ENCODE measurements at places on chromosomes 12 and 14.

DNA sequence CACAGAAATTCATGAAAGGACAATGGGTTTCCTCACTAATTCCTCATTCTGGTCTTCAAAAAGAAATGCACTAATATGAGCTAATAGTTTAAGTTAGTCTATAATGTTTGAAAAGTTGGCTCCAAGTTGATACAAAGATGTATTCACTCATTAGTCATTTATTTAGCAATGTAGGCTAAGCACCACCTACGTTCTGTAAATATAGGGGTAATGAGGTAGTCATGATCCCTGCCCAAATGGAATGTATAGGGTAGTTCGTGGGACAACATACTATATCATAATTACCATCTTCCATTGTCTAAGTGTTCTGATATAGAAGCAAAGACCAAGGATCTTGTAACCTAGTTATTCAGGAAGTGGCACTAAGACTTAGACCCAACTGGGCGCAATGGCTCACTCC, 86.5 kb downstream of the DIO2 start:
- DNase-seq, result no peak

DNA sequence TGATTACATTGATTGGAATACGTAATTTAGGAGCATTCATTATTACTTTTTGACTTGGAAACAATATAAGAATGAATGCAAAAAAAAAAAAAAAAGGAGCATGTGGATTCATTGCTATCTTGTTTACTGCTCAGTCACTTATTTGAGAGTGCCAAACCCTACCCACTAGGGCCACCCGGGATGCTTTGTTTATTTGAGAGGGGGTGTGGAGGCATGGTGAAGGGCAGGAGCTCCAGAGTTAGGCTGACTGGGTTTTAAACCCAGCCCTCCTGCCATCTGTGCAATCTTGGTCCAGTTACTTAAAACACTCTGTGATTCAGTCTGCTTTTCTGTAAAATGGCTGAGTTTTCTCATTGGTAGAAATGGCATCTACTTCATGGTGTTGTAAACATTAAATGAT, 195.2 kb downstream of the RAD51B start:
- DNase-seq, result no peak

DNA sequence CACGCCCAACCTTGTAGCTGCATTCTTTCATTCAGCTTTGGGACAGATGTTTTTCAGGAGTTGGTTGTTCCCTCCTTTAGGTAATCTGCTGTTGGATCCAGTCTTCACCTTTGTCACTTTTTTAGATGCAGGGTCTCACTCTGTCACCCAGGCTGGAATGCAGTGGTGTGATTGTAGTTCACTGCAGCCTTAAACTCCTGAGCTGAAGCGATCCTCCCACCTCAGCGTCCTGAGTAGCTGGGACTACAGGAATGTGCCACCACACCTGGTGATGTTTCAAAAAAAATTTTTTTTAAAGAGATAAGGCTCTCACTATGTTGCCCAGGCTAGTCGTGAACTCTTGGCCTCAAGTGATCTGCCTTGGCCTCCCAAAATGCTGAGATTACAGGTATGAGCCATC, 164.3 kb downstream of the KTN1 start:
- DNase-seq, result no peak

GRCh38 chr12:21558100-21558679, 32.1 kb downstream of the SPX start:
- DNase-seq, result no peak

DNA sequence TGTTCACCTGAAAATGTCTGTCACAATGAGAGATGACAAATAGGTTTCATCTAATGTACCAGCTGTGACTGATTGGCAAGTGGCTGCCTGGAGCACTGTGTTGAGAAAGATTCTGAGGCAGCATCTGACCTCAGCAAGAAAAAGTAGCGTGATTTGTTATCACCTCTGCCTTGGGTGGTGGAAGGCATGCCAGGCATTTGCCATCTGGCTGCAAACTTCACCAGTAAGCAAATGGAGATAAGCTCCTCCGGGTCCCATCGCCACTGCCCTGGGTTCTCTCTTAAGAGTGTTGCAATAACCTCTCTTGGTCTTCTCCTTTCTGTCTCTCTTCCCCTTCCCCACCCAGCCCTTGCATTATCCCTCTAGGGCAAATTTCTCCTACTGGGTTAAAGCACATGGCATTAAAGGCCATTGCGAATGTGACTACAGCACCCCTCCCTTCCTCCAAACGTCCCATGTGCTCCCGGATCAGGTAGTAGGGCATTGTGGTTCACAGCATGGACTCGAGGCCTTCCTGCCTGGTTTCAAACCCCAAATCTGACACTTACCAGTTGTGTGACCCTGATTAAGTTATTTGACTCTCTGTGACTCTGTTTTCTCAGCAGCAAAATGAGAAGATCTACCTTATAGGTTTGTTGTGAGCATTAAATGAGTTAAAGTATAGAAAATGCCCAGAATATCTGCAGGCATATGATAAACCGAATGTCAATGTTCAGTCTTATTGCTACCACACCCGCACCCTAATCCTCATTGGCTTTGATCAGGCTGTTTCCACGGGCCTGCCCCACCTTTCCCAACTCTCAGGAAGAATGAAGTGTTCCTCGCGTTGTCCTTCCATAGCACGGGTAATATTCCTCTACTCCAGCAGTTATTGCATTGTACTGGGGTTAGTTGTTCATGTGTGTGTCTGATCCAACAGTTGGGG, 8.2 kb upstream of the LGALS3 start:
- no peak for DNase-seq

GRCh38 chr12:13163868-13164635, 32.5 kb upstream of the EMP1 start:
- DNase-seq, result no peak

DNA sequence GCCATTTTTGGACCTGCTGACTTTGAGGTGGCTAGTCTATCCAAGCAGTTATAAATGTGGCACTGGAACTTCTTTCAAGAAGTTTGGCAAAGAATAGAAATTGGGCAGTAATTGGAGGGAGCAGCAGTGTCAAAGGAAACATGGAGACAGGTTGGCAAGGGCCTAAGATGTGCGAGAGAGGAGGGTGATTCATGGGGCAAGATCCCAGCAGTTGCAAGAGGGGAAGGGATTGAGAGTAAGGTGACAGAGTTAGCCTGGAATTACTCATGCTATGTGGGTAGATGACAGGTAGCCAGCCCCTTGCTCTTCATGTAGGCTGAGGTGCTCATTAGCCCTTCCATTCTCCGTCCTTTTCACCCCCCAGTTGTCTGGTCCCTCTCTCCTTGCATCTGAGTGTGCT, 42.2 kb downstream of the FBXL14 start:
- DNase-seq, result no peak

DNA sequence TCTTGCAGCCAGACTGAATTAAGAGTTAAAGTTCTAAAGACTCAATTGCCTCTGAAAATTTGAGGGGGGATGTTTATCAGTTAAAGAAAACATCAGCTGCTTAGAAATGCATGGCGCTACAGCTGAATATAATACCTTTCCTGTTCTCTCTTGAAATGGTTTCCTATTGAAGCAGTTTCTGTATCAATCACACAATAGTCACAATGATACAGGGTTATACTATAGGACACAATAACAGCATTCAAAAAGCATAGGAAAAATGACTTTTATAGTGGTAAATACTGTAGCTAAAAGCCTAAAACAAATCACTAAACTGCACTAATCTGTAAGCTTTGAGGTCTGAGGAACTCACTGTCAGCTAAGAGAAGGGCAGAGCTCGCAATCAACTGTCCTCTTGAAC, 15.2 kb downstream of the MDGA2 start:
- DNase-seq, result no peak

GRCh38 chr14:96409701-96410100, 17.8 kb downstream of the AK7 start:
- DNase-seq, result no peak

DNA sequence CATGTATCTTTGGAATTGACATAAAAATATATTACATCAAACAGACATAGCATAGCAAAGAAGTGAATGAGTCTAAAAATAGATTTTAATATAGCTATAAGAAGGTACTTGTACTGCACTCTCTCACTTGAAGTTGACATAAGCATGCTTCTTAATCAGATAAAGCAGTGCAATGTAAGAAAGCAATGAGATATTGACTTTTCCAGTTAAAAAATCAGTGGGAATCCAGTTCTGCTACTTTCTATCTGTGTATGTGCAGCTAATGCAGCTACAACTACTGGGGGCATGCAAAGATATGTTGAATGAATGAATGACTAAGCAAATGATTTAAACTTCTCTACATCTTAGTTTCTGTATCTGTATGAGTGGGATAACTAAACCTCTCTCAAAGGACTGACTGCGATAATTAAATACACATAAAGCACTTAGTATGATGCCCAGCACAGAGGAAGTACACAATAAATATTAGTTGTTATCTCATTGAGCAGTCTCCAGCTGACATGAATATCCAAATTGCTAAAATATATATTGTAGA, 10.3 kb downstream of the WASHC3 start:
- no peak for DNase-seq

DNA sequence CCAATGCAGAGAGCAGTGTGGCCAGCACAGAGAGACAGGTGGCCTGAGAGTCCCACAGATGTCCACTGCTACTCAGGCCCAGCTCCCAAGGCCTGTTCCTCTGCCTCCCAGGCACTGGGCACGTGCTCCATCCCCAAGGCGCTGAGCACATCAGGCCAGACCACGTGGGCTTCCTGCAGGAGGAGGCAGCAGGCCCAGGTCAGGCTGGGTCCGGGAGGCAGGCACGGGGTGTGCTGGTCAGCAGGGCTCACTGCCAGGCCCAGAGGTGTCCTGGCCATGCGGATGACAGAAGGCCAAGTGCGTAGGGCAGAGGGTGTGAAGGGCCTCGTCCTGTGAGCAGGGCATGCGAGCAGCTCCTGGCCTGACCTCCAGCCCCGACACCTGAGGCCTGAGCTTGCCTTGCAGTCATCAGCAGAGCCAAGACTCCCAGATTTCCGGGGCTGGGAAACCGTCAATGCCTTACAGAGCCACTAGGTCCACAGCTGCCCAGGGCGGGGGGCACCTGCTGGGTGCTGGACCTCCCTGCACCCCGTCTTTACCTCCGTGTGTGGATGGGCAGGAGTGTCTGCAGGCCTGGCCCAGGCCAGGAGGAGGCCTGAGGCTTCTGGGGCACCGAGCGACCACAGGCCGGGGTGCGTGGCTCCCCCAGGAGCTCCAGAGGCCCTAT, 14.9 kb downstream of the TRMT61A start:
- DNase-seq, result no peak

GRCh38 chr12:5965950-5966383, 20.9 kb upstream of the ANO2 start:
- no peak for DNase-seq

DNA sequence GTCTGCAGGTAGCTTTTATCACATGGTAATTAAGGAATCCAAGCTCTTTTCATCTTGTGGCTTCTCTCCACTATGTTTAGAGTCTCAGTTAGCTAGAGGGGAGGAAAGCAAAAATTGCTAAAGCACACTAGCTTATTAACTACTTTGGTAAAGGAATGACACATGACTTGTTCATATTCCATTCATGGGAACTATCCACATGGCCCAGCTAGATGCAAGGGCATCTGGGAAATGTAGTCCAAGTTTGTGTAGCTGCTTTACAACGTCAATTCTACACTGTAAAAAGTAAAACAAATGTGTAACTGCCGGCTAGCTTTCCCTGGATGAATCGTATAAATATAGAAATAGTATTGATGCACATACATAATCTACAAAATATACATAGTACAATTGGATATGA, 244.5 kb upstream of the LRFN5 start:
- DNase-seq, result no peak

DNA sequence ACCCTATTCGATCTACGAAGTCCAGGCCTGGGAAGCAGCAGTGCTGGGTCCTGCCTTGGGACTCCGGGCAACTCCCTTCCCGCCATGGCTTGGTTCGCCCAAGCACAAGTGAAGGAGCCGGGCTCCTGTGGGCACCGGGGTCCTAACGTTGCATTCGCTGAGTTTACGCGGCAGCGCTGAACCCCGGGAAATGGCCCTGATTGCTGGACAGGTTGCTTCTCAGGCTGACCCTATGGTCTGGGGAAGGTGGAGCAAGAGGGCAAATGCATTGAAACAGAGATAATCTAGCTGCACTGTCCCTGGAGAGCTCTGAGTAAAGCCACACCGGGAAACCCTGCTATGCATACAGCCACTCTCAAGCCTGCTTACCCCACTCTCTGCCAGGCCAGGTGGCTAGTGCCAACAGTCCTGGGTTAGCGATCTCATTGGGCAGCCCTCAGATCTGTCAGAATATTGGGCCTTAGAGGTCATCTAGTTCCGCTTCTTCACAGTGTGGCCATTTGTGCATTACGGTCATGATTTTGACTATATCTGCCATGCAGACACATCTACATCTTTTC, 11.3 kb downstream of the SYNE3 start:
- no peak for DNase-seq

GRCh38 chr12:107670999-107671643, 14.5 kb upstream of the PWP1 start:
- no peak for DNase-seq

- no peak for DNase-seq
Measured at GRCh38 chr12:43835264-43835655, 621 bp upstream of the TMEM117 start.

DNA sequence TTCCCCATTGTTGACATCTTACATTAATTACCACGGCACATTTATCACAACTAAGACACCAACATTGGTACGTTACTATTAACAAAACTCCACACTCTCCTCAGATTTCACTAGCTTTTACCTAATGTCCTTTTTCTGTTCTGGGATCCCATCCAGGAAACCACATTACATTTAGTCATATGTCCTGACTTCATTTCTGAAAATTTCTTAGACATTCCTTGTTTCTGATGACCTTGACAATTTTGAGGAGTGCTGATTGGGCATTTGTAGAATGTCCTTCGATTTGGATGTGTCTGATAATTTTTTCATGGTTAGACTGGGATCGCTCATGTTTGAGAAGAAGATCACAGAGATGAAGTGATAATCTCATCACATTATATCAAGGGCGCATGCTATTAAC, 34.6 kb upstream of the ACSM4 start:
- DNase-seq, result no peak

DNA sequence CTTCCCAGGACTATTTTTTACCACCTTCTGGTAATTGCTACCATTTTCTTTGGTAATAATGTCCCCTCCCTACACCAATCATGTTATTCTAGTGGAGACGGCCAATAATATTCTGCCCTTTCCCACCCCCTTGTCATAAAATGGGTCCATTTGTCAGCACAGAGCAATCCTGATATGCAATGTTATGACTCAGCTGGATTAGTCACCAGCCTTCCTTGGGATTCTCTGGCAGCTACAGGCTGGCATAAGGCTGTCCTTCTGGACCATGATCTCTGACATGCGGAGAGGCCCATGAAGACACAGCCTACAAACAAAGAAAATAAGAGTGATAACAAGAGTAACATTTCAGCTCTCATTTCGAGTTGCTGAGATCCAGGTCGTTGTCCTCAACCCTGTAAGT, 222.0 kb upstream of the CPNE8 start:
- no peak for DNase-seq

Measured in nucleus accumbens (tissue), 56 donors.